ENCODE measurements at places on chromosomes 16 and 17.

- no peak for DNase-seq
These were observed 49.9 kb downstream of the ADCY7 start for GRCh38 chr16:50316102-50316847.

DNA sequence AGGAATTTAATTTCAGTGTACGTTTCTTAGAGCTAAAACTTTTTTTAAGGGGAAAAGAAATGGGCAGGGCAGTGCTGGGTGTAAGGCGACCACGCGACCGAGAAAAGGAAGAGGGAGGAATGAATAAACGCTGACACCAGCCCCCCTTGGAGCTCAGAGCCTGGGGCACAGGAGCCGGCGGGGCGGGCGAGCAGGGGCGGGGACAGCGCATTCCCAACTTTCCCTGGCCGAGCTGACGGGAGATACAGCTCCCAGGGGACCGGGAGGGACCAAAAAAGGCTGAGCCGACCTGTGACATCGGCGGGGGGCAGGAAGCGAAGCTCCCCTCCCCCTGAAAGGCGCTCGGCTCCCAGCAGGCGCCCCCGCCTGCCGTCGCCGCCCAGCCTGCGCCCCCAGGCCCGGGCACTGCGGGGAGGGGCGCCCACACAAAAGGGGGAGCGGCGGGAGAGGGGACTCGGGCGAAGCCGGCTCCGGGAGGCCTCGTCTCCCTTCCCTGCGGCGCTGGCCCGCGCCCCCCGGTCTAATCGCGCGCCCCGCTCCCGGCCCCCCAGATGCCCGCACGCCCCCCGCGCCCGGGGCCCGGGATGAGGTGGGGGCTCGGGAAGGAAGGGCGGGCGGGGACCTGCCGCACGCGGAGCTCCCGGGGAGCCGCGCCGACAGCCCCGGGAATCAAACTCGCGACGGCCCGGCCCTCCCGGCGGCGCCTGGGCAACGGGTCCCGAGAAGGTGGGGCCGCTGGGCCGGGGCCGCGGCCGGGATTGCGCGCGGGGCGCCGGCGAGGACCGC lies 622 bp downstream of the CUEDC1 start:
- DNase-seq, result no peak

DNA sequence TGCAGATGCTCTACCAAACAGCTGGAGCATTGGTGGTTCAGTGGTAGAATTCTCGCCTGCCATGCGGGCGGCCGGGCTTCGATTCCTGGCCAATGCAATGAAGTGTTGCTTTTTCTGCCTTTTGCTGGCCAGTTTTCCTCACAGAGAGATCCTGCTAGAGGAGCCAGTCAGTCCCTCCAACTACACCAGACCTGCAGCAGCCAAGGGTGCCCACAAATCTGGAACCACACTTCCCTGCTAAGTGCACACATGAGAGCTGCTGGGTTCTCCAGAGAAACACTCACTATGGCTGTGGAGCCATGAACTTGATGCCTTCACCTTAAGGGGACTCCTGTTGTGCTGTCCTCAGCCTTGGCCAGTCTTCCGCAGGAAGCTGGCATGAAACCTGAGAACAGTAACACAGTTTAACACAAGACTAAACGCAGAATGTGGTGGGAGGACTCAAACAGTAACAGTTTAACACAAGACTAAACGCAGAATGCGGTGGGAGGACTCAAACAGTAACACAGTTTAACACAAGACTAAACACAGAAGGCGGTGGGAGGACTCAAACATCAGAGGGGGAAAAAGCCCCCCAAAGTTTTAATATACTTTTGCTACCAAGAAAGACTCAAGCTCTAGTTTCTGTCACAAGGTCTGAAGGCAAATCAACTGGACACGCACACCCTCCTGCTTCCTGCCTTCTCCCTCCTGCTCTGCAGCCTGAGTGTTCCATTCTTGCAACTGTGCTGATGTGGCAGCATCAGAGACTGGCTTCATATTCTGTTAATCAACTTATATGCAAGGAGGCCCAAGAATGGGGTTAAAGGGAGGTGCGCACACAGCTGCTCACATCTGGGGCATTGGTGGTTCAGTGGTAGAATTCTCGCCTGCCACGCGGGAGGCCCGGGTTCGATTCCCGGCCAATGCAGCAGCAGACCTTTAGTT lies 12.0 kb downstream of the VAC14 start:
- no peak for DNase-seq

GRCh38 chr16:6571044-6571443 lies 761.6 kb upstream of the RBFOX1 start:
- DNase-seq, result no peak

DNA sequence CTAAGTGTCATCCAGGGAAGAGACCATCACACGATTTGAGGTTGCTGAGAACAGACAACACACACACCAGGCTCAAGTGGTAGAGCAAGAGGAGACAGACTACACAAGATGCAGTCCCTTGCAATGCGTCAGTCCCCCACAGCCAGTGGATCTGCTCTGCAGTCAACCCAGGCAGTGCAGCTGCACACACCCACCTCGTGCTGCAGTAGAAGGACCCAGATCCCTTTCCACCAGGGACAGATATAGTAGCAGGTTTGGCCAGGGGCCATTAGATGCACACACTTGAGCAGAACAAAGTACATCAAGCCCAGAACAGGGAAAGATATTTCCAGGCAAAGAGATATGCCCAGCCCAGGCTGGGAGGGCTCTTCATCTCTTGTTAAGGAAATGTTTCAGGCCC lies 112.9 kb downstream of the GRIN2A start:
- no peak for DNase-seq

DNA sequence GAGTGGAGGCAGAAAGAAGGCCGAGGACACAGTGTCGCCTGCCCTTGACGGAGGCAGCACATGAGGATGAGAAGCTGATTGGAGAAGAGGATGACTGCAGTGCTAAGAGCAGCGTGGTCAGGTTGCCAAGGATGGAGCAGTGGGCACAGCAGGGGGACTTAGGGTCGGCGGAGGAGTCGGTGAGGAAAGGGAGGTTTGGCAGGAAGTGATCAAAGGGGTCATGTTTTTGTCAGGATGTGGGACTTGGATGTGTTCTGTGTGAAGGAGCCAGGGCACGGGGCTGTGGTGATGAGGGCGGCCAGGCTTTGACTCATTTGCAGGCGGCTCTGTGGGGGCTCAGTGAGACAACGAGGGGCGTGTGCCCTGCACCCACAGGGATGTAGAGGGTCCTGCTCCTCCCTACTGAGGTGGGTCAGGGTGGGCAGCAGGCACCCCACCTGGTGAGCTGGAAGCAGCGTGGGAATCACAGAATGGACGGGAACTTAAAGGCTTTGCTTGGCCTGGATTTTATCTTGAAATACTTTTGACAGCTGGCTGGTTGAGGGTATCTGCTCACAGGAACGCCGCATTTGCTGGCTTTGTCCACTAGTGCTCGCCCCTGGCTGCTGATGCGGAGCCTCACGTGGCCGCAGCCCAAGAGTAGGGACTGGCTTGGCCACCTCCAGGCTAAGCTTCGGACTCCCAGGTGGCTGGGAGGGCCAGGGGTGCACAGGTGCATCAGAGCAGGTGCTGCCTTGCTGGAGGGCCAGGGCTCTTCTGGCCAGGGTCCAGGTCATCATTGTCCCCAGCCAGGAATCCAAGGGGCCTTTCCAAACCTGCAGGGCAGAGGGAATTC lies 6.0 kb downstream of the MPG start:
- no peak for DNase-seq

GRCh38 chr16:17149904-17150483 lies 320.8 kb downstream of the XYLT1 start:
- no peak for DNase-seq

DNA sequence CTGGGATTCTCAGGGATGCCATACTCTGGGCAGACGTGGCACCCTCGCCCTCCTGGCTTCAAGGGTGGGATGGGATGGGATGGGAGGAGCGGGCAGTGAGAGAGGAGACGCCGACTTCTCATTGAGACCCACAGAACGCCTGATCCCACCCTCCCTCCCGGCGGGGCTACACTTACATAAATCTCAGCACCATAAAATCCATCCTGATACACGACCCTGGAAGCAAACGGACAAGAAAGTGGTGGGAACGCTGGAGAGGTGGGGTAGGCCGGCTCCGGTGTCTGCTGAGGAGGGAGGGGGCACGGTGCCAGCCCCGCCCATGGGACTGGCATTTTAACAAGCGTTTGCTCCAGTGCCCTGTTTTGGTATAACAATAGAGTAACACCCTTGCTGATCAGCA lies 21.9 kb downstream of the ENGASE start:
- DNase-seq, result no peak

DNA sequence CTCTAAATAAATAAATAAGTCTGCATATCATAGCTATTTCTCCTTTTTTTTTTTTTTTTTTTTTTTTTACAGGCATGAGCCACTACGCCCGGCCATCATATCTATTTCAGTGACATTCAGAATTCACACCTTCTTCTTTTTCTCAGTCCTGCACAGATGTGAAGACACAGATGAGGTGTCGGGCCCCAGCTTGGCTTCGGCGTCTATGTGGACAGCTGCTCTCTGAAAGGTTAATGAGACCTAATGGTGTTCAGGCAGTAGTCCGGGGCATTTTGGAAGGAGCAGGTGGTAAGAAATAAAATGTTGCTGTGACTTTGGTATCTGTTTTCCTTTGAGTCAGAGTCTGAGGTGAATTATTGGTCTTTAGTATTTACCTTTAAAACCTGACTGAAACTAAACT lies 23.6 kb downstream of the TANGO6 start:
- DNase-seq, result no peak

DNA sequence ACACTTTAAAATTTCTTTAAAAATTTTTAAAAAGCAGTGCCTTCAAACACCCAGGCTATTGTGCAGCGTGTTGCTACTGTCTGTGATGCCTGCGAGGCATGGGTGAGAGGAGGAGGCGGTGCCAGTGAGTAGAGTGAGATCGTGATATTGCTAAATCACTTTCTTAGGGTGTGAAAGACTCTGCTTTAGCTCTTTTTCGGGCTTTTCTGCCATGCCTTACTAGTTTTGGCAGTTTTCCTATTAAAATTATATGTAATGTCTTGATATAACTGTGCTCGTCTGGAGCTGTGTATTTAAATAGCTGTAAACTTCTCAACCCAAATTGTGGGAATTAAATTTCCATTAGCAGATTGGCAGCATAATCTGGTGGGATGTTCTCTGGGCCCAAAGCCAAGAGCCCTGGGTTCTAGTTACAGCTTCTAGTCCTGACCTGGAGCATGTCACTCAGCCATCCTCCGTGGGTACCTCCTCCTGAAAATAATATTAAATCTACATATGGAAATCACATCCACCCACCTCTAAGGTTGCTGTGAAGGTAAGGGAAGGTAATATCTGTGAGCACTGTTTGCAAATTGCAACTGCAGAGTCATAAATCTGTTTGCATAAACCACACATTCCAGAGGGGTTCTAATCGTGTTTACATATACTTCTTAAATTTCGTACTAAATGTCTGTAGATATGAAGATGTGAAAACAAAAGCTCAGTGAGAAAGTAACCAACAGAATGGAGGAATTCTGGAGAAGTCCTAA lies 264.3 kb upstream of the CACNG5 start:
- no peak for DNase-seq

DNA sequence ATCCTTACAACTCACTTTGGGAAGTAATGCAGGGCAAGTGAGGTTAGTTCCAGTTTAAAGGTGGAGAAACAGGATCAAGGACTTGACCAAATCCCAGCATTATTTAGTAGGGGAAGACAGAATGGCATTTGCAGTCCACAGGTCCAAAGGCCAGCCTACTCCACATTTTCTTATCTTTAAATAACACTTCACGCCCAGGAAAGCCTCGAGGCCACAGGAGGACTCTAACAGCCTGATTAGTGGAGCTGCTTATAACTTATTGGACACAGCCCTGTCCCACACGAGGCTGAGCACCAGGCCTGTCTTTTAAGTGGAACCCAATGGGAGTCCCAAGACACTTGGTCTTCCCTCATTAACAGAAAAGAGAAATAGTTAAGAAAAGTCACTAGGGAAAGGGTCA lies 12.1 kb upstream of the HYDIN start:
- no peak for DNase-seq

GRCh38 chr17:42325026-42325425 lies 36.7 kb downstream of the STAT5A start:
- no peak for DNase-seq

DNA sequence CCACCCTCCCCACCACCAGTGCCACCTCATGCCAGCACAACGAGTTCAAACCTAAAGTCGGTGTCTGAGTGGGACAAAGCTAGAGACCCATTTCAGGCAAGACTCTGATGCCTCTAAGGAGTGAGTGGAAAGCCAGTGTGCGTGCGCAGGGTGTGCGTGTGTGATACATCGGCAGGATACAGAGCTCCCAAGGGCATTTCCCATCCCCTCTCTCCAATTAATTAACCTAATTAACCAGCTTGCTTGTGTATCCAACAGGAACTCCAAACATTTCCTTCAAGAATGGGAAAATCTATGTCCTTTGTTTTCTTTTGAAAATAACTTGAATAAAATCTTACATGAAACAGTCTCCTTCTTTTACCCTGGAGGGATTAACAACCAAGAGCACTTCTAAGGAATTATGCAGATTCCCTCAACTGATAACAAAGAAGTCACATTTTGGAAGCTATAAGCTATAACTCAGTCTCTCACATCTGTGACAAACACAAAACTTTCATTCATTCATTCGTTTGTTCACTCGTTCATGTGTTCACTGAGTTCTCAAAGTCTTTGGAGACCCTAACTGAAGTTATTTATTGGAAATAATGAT lies 9.9 kb downstream of the ATPAF2 start:
- DNase-seq, result no peak

- DNase-seq, result no peak
These were observed 168.0 kb downstream of the AATF start for GRCh38 chr17:37116671-37117185.

DNA sequence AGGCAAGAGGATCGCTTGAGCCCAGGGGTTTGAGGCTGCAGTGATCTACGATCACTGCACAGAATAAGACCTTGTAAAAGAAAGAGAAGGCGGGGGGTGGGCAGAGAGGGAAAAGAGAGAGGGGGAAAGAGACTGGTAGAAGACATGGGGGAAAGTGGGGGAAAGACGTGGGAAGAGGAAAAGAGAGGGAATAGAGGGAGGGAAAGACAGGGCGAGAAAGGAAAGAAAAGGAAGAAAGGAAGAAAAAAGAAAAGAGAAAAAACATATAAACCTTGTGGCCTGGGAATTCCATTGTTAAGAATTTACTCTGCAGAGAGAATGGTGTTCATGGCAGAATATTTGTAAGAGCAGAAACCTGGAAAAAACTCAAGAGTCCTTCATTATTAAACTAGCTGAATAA lies 120.4 kb downstream of the RMI2 start:
- no peak for DNase-seq

GRCh38 chr16:54194334-54194743 lies 92.2 kb downstream of the IRX3 start:
- DNase-seq, result no peak

DNA sequence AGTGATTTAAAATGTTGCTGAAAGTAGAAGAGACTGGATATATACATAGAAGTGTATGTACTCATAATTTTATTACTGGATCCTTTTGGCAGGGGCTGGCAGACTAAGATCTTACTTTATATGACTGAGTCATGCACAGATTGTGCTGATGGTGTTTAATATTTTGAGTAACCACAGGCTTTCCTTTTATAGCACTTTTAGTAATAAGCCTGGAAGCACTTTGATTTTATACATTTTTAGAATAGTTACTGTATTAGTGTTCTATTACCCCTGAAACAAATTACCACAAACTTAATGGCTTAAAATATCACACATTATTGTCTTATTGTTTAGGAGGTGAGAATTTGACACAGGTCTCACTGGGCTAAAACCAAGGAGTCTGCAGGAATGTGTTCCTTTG lies 113.4 kb upstream of the CDH8 start:
- no peak for DNase-seq
